Activated CD8-positive, alpha-beta memory T cell treated with anti-CD3 and anti-CD28 coated beads for 48 hours (primary cell): ENCODE measurements at places on chromosomes 6 and 20.

DNA sequence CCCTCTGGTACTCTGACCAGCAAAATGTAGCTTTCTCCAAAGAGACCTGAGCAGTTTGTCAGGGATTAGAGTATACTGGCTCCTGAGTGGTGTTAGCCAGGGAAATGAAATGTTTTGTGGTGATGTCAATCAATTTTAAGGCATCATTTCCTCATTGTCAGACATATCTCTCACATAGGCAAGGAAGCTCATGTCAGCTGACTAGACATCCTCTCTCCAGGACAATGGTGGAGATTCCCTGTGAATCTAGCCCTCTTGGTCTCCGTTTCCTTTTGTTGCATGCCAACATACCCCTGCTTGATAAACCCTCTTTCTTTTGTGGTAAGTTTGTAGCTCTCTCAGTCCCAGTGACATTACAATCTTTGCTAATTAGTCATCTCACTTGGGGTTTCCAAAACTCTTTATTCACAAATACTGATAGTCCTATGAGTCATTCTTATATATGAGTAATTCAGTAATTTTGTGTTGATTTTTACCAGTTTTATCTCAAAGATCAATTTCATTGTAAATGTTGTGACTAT, 135.6 kb upstream of the PTPRK start:
- DNase-seq: peak; percentile 6

DNA sequence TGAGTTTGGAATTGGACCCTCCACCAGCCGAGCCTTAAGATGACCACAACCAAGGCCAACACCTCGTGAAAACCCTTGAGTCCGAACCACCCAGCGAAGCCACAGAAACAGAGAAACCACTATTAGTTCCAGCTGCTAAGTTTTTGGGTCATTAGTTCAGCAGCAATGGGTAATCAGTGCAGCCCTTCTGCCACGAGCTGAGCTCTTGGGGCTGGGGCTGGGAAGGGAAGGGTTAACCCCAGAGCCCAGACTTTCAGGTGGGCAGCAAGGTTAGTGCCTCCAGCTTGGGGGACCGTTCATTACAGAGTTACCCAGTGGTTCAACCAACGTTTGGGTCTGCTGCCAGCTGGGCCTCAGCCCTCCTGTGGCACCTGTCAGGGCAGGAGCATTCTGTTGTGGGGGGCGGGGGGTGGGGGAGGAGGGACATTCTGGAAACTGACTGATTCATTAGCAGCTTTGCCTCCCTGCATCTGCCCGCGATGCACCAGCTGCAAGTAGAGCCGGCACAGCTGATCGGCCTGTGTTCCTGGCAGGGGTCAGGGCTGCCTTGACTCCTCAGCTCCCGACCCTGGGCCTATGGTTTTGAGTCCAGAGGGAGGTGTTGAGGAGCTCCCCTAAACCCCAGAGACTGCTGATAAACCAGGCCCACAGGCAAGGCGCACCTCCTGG, 52.7 kb downstream of the TGM2 start:
- DNase-seq: no peak

DNA sequence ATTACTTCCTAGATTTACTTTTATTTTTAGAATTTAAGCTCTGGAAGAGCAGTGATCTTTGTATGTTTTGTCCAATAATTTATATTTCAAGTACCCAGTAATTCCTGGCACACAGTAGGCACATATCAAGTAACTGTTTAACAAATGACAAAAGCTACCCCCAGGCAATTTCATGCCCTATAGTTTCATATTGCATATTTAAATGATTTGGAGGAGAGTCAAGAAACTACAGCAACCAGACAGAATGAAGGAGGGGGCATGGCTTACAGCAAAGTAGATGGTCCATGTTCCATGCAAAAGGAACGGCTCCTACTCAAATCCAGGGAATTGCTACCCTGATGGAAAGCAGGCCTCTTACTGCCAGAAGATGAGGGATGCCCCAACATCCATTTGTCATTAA, 113.5 kb downstream of the ARHGAP18 start:
- no peak for DNase-seq

GRCh38 chr6:16759646-16760515, 1.4 kb downstream of the ATXN1 start:
- DNase-seq: peak; percentile 59

- no peak for DNase-seq
Observed at GRCh38 chr6:90947184-90948064, 360.6 kb upstream of the MAP3K7 start.

DNA sequence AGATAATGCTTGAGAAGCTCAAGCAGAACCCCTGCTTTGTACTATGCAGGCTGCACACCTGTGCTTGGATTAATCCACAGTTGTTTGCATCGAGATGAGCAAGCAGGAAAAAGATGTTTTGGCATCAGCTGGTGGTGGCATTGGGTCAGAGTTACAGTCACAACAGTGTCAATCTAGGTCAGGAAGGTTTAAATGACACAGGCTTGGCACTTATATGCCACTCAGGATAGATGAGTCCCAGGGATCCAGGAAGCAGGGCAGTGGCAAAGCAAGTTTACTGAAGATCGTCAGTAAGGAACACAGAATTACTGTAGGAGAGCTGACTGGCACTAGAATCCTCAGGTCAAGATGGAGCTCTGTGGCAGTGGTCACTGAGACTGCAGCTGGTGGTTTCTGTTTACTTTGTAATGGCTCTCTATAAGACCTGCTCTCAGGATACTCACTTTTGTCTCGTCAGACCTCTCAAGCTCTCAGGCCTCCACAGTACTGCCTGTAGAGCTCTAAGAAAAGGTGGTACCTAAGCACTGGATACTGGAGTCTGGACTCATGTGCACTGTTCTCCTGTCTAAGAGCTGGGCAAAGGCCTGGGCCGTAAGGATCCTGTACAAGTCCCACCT, 110.1 kb upstream of the HS3ST5 start:
- no peak for DNase-seq

DNA sequence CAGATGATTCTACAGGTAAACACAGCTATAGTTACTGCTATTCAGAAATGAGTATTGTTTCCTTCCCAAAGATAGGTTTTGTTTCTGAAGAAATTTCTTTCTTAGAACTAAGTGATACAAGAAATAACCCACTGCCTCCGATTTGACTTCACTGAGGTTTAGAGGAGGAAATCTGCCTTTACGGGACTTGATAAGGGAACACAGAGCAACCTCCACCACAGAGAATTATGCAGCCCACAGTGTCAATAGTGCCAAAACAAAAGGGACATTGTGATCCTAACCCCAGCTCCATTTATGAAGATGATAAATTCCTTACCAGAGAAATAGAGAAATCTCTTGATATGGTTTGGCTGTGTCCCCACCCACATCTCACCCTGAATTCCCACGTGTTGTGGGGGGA, 164.6 kb downstream of the ZNF217 start:
- DNase-seq: no peak

- no peak for DNase-seq
Observed at GRCh38 chr20:22682381-22682780, 98.0 kb upstream of the FOXA2 start.

GRCh38 chr6:12622566-12622965, 94.0 kb upstream of the PHACTR1 start:
- DNase-seq: no peak

- DNase-seq: no peak
Observed at GRCh38 chr6:99471638-99472037, 43.6 kb downstream of the USP45 start.

DNA sequence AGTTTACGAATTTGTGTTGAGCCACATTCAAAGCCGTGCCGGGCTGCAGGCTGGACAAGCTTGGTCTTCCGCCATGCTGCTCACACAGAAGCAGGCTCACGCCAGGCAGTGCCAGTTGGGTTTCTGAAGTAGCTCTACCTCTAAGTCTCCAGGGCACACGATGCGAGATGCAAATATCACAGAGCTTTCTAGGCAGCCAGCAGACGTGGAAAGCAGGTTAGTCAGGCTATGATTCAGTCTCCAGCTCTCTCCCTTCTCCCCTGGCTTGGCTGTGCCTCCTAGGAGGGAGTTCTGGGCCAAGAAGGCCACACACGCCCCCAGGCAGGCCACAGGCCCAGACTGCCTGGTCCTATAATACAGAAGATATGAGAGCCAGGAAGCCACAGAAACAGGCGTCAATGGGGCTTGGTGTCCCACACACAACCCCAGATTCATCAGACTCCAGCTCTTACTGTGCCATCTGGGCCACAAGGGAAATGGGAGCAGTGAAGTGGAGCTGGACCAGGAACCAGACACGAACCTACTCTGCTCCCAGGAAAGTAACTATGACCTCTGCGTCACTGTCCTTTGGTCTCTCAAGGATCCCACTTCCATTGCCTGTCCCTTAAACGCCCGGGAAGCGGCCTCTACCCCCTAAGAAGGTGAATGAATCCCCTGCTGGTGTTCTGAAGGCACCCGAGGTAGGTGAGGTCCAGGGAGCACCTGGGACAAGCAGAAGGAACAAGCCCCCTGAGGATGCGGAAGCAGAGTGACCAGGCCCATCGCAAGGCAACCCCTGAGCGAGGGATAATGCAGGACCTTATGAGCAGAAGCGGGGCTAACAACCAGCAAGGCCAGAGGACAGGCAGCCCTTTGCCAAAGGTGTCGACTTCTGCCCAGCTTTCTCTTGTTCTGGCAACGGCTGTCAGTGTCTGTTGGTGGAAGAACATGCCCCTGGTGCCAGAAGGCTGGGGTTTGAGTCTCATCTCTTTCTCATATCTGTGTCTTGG, 61.2 kb downstream of the GFOD1 start:
- no peak for DNase-seq

DNA sequence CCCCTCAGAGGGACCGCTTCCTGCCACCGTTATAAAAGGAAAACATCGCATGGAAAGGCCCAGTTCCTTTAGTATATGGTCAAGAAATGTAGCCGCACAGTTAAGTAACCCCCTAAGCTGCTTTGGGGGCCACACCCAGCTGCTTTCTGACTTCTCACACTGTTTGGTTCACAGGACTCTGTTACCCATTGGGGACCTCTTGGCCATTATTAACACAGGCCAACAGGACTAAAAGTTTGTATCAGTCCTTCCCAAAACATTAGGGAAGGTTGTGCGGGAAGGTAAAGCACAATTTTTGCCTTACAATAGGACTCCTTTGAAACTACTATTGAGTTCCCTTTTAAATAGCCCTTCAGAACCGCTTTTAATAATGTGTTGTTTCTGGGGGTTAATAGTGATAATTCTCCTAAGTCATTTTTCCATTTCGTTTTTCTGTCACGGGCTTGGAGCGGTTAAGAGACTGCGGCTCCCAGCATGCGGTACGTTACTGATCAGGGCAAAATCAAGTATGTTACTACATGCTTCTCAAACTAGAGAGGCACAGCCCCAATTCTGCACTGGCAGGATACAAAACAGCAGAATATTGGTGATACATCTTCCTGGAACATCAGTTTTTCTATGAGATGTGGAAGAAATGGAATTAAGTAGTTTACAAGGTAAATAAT, 668 bp upstream of the RPP40 start:
- DNase-seq: no peak

GRCh38 chr20:25300496-25301170, 52.7 kb downstream of the PYGB start:
- DNase-seq: no peak

GRCh38 chr6:100175814-100176310, 181.8 kb upstream of the MCHR2 start:
- DNase-seq: no peak

- DNase-seq: no peak
Observed at GRCh38 chr6:115613488-115613887, 447.2 kb downstream of the FRK start.

DNA sequence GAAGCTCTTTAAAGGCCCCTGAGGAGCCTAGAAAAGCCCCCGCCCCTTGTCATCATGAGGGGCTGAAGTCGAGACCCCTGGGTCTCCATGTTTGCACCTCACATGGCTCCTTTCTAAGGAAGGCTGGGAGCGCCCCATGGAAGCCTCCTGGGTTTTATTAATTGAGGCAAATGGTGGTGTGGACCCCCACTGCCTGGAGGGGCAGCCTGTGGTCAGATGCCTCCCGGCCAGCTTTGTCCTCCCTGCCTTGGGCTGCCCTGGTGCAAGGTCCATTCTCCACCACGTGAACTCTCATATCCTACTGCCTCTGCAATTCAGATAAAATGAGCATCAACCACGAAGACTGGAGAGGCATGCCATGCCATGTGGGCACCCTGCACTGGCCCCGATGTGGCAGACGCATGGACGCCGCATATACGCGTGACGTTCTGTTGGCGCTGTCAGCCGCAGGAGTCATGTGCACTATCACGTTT, 295.5 kb downstream of the TAF4 start:
- DNase-seq: no peak

DNA sequence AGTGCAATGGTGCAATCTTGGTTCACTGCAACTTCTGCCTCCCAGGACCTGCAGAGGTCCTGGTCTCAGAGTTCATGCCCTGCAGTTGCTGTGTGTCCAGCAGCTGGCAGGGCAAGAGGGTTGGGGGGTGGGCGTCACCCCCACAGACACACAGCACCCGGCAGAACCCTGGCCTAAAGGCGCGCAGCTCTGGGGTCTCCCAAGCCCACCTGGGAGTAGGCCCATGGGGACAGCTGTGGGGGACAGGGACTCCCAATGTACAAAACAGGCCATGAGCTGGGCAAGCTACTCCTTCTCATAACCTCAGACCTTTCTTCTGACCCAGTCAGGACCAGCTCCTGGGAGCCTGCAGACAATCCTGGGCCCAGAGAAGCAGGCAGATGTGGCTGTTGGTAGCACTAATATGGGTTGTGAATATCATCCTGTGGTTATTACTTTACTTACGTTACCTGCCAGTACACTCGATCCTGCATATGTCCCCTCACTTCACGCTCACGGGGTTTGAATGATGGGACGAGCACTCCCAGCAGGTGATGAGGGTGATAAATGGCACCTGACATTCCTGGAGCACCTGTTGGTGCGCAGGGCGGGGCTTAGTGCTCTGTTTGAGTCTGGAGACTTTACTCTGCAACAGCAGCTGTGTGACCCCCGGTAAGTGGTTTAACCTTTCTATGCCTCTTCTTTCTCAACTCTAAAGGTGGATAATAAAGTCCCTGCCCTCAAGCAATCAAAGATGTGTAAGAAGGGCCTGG, 39.9 kb upstream of the SULF2 start:
- DNase-seq: no peak

DNA sequence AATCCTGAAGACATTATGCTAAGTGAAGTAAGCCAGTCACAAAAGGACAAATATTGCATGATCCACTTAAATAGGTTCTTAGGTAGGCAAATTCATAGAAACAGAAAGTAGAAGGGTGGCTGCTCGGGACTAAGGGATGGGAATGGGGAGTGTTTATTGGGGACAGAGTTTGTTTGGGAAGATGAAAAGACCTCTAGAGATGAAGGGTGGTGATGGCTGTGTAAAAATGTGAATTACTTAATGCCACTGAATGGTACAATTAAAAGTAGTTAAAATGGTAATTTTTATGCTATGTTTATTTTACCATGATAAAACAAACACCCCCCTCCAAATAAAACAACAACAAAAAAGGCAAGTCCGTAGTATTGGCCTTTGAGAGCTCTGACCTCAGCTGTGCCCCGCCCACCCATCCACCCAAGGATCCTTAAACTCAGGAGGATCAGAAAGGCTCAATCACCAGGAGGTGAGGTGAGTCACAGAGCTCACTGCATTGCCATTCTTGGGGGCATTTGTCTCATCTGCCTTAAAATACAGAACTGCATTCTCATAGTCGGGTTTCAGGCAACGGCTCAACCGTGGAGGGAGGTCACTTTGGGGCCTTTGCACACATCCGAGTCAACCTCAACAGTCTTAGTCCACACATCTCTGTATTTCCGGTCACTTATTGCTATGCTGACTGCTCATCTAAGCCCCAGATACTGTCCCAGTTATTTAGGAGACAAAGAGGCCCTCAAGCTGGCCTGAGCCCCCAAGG, 96.7 kb downstream of the SLC22A23 start:
- DNase-seq: no peak
